Activated CD4-positive, alpha-beta T cell treated with anti-CD3 and anti-CD28 coated beads for 24 hours (primary cell): ENCODE measurements at places on chromosomes 13 and 19.

DNA sequence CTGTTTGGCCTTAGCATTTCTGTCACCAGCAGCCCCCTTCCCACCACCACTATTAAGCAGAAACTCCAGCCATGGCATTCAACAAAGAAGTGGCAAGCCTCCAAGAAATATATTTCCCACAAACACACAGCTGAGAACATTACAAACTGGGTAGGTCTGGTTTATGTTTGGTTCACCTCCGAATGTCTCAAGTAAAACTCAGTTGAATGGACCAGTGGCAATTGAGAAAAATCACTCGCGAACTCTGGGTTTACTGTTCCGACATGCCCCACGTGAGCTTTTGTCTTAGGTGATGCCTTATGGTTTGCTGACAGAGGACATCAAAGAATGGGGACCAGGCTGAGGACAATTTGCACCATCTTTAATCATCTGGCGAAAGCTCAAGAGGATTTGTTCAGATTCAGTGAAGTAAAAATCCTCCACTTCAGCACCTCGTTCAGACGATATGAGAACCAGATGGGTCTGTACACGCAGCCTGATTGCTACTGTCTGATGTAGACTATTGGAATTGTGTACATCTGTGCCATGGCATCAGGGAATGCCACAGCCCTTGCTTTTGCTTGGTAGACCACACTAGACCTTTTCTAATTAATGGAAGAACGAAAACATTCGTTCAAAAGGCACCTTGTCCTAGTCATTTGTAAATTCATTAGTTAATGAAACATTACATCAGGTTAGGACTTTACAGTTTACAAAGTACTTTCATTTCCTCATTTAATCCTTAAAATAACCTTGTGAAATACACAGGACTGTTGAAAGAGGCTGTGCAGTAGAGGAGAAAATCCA, 59.4 kb downstream of the SLC10A2 start:
- DNase-seq = no peak

DNA sequence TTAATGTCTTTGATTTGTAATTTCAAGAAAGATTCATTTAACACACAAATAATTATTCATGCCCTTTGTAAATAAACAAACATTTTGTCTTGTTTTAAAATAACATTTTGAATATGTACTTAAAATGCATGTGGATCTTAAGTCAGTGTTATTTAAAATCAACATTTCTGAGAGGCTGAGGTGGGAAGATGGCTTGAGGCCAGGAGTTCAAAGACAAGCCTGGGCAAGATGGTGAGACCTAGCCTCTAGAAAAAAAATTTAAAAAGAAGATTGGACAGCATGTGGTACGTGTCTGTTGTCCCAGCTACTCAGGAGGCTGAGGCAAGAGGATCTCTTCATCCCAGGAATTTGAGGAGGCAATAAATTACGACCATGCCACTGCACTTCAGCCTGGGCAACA, 1268.2 kb downstream of the SLITRK1 start:
- no peak for DNase-seq

DNA sequence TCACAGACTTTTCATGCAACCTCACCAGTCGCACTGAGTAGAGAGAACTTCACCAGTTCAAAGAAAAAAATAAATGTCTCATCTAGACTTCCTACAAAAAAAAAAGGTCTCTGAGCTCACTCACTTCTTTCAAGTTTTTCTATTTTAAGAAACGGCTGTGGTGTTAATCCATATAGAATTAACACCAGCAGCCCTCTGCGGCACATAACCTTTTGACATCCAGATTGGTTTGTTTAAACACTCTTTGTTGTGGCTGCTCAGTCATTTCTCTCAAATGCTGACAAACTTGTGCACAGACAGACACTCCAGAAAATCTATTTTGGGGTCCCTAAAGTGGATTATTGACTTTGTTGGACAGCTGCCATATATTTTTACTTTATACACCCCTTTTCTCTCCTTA, 874.9 kb downstream of the EFNB2 start:
- no peak for DNase-seq

DNA sequence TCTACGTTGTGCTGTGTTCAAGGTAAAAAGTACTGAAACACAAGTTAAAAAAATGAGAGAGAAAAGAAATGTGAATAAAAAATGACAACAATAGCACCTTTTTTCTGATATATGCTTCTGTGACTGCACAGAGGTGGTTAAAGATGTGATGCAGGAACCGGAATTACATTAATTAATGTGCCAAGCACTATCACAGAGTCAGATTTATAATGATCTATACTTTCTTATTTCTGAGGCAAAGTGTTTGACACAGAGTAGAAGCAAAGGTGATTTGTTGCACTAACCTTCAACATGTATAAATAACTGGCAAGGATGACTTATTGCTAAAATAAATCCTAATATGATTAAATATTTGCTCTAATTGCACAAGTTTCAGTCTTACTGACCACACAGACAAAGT, 654.6 kb upstream of the SLITRK1 start:
- no peak for DNase-seq

DNA sequence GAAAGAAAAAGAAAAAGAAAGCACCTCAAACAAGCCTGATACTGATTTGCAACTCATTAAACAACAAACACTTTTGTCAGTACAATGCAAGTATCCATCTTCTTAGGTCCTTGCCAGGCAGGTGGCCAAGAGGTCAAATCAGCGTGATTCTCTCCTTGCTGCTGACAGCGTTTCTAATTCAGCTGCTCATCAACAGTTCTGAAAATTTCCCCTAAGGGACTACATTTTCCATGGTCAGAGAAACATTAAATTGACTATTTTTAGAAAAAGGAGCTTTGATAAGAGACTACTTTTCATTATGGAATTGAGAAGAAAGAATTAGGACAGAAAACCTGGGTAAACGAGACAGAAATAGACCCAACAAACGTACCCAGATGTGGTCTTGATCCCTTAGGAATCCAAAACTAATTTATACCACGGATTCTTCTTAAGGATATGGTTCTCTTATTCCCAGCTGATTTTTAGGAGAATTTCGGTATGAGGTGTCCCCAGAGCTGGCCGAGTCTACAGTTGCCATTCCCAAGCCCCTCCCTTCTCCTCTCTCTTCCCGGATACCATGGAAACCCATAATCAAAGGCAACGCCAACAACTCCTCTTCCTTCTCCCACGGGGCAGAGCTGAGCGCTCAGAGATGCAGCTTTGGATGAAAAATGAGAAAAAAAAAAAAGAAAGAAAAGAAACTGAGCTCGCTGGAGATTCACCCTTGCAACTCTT, 29.5 kb upstream of the CEBPG start:
- DNase-seq = no peak
